Endothelial cell (in vitro differentiated cells): ENCODE measurements at places on chromosomes 12 and 14.

- no peak for DNase-seq
Measured at GRCh38 chr12:89070603-89071002, 281.7 kb downstream of the DUSP6 start.

- DNase-seq, result no peak
Measured at GRCh38 chr12:96241846-96242256, 47.7 kb downstream of the ELK3 start.

- DNase-seq, result no peak
Measured at GRCh38 chr12:123251403-123252076, 18.3 kb downstream of the MTRFR start.

GRCh38 chr12:71155225-71155624, 2.6 kb downstream of the TSPAN8 start:
- DNase-seq, result no peak

- DNase-seq, result no peak
Measured at GRCh38 chr12:126588586-126589249, 1523.5 kb downstream of the AACS start.

- DNase-seq, result no peak
Measured at GRCh38 chr12:121581686-121582429, 1.0 kb upstream of the KDM2B start.

GRCh38 chr14:35435177-35435576, 30.6 kb upstream of the NFKBIA start:
- no peak for DNase-seq

- no peak for DNase-seq
Measured at GRCh38 chr14:39704594-39704993, 272.4 kb upstream of the FBXO33 start.
